ENCODE measurements at places on chromosomes 2 and 18.

- H3K4me1 ChIP-seq: no peaks in the 10 kb centered on the region
- DNase-seq: no peak
- no peak overlapping the region for H3K4me3 ChIP-seq
- no peak overlapping the region for H3K27ac ChIP-seq
- no peaks in the 10 kb centered on the region for H3K27me3 ChIP-seq
Measured at GRCh38 chr18:12474876-12475275, 67.1 kb downstream of the PRELID3A start.

- H3K36me3 ChIP-seq: no peaks in the 10 kb centered on the region
- H3K27ac ChIP-seq: no peak overlapping the region
- DNase-seq: no peak
- H3K4me1 ChIP-seq: no peaks in the 10 kb centered on the region
- no peaks in the 10 kb centered on the region for H3K27me3 ChIP-seq
Measured at GRCh38 chr2:41779888-41780287, 267.9 kb upstream of the PKDCC start.

- no peak overlapping the region for H3K4me3 ChIP-seq
- H3K4me1 ChIP-seq: no peaks in the 10 kb centered on the region
- no peaks in the 10 kb centered on the region for H3K27me3 ChIP-seq
- no peak for DNase-seq
Measured at GRCh38 chr2:176612736-176613135, 343.5 kb downstream of the MTX2 start.

GRCh38 chr18:7617738-7618422 lies 50.8 kb downstream of the PTPRM start:
- DNase-seq: no peak
- H3K4me1 ChIP-seq: no peaks in the 10 kb centered on the region

- H3K4me3 ChIP-seq: no peak overlapping the region
- no peak for DNase-seq
- H3K27ac ChIP-seq: no peak overlapping the region
- no peaks in the 10 kb centered on the region for H3K36me3 ChIP-seq
- no peaks in the 10 kb centered on the region for H3K27me3 ChIP-seq
- H3K4me1 ChIP-seq: 0 out of 2 replicates have a peak, but pooled peaks cover 2% of the 10 kb centered on the region
Measured at GRCh38 chr18:58535340-58536201, 93.3 kb downstream of the ALPK2 start.

DNA sequence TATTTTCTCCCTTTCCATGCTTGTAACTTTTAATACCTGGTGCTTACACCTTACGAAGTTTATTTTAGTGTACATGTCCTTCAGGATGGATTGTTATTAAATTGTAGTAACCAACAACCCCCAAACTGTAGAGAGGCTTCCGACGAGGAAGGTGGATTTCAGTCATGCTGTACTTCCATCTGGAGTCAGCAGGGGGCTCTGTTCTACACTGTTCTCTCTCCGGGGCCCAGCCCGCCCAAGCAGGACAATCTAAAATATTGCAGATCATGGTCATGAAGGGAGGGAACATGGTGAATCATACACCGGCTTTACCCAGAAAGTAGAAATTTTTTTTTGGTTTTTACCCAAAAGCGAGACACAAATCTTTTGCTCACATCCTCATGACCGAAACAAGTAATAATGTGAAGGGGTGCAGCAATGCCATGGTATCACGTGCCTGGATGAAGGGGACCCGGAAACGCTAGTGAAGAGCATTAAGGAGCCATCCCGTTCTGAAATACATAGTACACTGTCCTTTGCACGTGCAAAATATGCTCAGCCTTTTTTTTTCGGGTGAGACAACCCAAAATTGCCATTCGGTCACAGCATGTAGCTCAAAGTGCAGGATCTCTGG lies 884.8 kb downstream of the EPHA4 start:
- no peaks in the 10 kb centered on the region for H3K36me3 ChIP-seq
- H3K4me1 ChIP-seq: no peaks in the 10 kb centered on the region
- H3K27me3 ChIP-seq: no peaks in the 10 kb centered on the region
- peak; percentile 13 for DNase-seq

GRCh38 chr2:110931648-110932047 lies 189.1 kb upstream of the BCL2L11 start:
- no peak for DNase-seq
- no peaks in the 10 kb centered on the region for H3K4me1 ChIP-seq
- no peaks in the 10 kb centered on the region for H3K36me3 ChIP-seq
- no peak overlapping the region for H3K4me3 ChIP-seq
- H3K27me3 ChIP-seq: no peaks in the 10 kb centered on the region
- H3K27ac ChIP-seq: no peak overlapping the region

- H3K27ac ChIP-seq: no peak overlapping the region
- no peak for DNase-seq
- no peak overlapping the region for H3K4me3 ChIP-seq
- 0 out of 2 replicates have a peak, but pooled peaks cover 1% of the 10 kb centered on the region for H3K4me1 ChIP-seq
Measured at GRCh38 chr2:196957442-196957841, 30.9 kb upstream of the PGAP1 start.

GRCh38 chr2:135279209-135279608 lies 227.1 kb downstream of the RAB3GAP1 start:
- DNase-seq: no peak
- no peaks in the 10 kb centered on the region for H3K4me1 ChIP-seq
- H3K4me3 ChIP-seq: no peak overlapping the region
- no peaks in the 10 kb centered on the region for H3K36me3 ChIP-seq

DNA sequence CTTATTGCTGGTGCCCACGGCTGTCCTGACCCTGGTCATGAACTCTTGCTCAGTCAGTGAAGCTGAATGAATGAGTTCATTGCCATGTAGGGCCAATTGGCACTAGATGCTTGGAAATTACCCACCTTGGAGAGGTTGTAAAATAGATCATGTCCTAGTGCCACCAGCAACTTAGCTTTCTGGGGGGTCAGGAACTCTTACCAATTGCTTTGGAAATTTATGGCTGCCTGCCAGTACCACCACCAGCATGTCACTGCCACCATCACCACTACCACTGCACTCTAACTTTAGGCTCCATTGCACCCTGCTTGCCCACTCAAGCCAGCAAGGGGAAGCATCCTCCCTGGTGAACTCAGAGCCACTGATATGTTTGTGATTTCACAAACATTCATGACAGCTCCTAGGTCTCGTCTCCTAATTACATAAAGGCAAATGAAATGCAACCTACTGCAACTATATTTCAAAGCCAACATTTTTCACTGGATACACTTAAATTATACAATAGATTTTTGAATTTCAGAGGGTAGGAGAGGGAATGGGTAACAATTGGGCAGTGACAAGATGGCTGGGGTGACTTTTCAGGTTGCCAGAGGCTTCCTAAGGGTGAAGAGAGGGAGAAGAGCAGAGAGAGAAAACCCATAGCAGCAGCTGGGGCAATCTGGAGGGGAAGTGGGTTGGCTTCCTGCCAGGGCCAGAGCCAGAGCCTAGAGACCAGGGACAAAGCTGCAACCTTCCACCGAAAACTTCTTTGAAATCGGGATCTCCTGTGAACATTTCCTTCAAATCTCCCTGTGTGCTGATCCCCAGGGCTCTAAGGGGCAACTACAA lies 3.5 kb upstream of the EMILIN1 start:
- no peak overlapping the region for H3K27ac ChIP-seq
- no peaks in the 10 kb centered on the region for H3K27me3 ChIP-seq
- H3K4me1 ChIP-seq: peaks cover 6% of the 10 kb centered on the region

- no peak for DNase-seq
- H3K36me3 ChIP-seq: no peaks in the 10 kb centered on the region
- peak overlapping the region; percentile 21 for H3K4me3 ChIP-seq
- peaks cover 11% of the 10 kb centered on the region for H3K4me1 ChIP-seq
- H3K27me3 ChIP-seq: peaks cover 83% of the 10 kb centered on the region
- H3K27ac ChIP-seq: no peak overlapping the region
Measured at GRCh38 chr2:44934038-44934982, 7.2 kb upstream of the SIX3 start.

GRCh38 chr2:675982-676646 lies 1.1 kb downstream of the TMEM18 start:
- peak; percentile 54 for DNase-seq
- H3K4me1 ChIP-seq: peaks cover under 1% of the 10 kb centered on the region
- H3K27me3 ChIP-seq: no peaks in the 10 kb centered on the region
- H3K4me3 ChIP-seq: peak overlapping the region; percentile 77
- no peak overlapping the region for H3K27ac ChIP-seq

DNA sequence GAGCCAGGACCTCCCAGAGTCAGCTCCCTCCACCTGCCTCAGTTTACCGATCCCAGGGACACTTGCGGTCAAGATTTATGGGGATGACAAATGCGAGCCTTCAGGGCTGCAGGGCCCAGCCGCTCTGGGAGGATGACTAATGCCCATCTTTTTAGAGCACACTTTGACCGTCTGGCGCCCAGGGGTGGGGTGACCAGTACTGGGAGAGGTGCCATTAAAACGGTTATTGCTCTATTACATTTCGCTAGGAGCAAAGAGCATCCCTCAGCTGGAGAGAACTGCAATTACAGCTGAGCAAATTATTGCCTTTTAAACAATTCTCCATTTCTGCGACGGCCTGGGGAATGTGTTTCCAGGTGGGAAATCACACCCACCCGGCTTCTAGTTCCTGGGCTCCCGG lies 42.6 kb upstream of the HPCAL1 start:
- no peak for DNase-seq
- H3K27ac ChIP-seq: no peak overlapping the region
- no peaks in the 10 kb centered on the region for H3K36me3 ChIP-seq
- no peaks in the 10 kb centered on the region for H3K27me3 ChIP-seq

- H3K36me3 ChIP-seq: no peaks in the 10 kb centered on the region
- no peak overlapping the region for H3K27ac ChIP-seq
- H3K4me1 ChIP-seq: peaks cover 2% of the 10 kb centered on the region
- no peak overlapping the region for H3K4me3 ChIP-seq
- H3K27me3 ChIP-seq: no peaks in the 10 kb centered on the region
Measured at GRCh38 chr18:48621815-48622555, 83.2 kb downstream of the CTIF start.

GRCh38 chr2:127181851-127182250 lies 38.2 kb downstream of the CYP27C1 start:
- no peak for DNase-seq
- no peaks in the 10 kb centered on the region for H3K4me1 ChIP-seq
- no peak overlapping the region for H3K4me3 ChIP-seq
- no peak overlapping the region for H3K27ac ChIP-seq
- no peaks in the 10 kb centered on the region for H3K36me3 ChIP-seq

DNA sequence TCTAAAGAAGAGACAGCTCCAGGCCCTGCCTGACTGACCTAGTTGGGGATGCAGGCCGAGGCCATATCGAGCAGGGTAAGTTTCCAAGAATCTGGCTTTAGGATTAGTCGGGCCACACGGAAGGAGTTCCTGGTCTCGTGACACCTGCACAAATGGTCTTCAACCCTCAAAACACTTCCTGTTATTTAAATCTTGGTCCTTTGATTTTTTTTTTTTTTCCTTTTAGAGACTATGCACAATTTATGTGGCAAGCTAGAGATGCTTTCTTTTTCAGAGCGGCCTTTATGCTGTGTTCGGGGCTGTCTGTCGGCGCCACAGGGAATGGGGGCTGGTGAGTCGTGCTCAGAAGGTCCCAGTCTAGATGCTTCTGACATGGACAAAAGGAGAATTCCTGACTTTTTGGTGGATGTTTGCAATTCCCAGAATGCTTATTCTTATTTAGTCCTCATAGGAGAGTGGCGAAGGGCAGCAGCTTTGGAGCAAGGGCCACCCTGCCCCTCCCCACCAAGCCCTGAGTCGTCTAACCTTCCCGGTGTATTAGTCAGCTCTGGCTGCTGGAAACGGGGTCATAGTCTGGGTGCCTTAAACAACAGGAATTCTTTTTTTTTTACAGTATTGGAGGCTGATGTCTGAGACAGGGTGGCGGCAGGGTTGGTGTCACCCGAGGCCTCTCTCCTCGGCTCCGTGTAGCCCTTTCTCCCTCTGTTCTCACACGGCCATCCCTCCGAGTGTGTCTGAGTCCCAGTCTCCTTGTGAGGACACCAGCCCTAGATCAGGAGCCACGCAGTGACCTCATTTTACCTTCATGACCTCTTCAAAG lies 27.4 kb downstream of the HPCAL1 start:
- DNase-seq: no peak
- peaks cover 9% of the 10 kb centered on the region for H3K4me1 ChIP-seq
- H3K4me3 ChIP-seq: no peak overlapping the region
- no peaks in the 10 kb centered on the region for H3K27me3 ChIP-seq

DNA sequence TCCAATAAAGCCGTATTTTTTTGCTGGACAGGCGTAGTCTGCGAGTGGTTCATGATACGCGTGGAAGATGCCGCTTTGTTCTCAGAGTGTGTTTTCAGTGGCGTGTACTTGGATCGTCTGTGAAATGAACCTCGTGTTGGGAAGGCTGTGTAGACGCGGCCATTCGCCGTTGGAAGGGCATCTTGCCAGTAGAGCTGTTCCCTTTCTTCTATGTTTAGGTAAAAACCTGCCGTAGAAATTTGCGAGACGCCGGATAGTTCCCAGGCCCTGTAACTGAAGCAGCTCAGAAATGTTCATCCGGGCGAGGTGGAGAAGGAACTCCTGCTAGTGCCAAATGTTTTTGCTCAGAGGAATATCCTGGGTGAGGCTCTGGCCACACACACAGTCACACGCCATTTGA lies 133.6 kb downstream of the NFATC1 start:
- no peaks in the 10 kb centered on the region for H3K4me1 ChIP-seq
- DNase-seq: no peak
- H3K27ac ChIP-seq: no peak overlapping the region
- H3K36me3 ChIP-seq: no peaks in the 10 kb centered on the region
- no peaks in the 10 kb centered on the region for H3K27me3 ChIP-seq

- no peaks in the 10 kb centered on the region for H3K4me1 ChIP-seq
- no peak overlapping the region for H3K27ac ChIP-seq
Measured at GRCh38 chr2:212022966-212023365, 515.6 kb downstream of the ERBB4 start.

DNA sequence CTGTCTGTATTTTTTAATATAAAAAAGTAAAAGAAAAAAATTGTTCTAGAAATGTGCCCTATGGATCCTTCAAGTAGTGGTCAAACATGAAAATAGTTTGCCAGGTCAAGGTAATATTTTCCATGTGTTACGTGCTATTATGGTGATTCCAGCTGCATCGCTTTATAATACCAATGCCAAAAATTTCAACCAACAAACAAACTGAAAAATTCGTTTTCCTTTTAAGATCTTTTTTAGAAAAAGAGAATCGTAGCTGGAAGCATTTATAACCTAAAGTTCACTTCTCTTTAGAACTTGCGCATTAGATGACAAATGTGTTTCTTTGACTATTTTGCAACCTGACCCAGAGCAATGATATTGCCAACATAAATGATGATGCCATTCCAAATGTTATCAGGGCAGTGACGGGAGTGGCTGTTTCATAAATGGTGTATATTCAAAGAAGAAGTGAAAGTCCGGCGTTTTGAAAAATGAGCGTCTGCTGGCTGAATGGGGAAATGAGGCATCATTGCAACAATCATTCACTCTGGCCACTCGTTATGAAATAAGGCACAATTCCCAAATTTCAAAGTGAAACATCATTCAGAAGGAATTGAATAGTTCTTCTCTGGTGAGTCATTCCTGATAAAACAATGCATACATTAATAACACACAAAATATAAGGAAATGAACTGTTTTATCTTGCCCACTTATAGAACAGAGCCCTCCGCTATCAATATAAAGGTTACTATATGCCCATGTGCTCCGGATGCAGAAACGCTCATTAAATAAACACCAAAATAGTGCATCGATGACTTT lies 297.4 kb downstream of the TGIF1 start:
- H3K4me1 ChIP-seq: no peaks in the 10 kb centered on the region
- no peaks in the 10 kb centered on the region for H3K27me3 ChIP-seq
- no peaks in the 10 kb centered on the region for H3K36me3 ChIP-seq
- no peak overlapping the region for H3K27ac ChIP-seq

- DNase-seq: no peak
- H3K27me3 ChIP-seq: no peaks in the 10 kb centered on the region
- no peaks in the 10 kb centered on the region for H3K4me1 ChIP-seq
- H3K27ac ChIP-seq: no peak overlapping the region
- H3K36me3 ChIP-seq: no peaks in the 10 kb centered on the region
Measured at GRCh38 chr2:203025592-203025991, 10.9 kb downstream of the NBEAL1 start.

- no peak overlapping the region for H3K4me3 ChIP-seq
- H3K4me1 ChIP-seq: 0 out of 2 replicates have a peak, but pooled peaks cover 1% of the 10 kb centered on the region
- no peaks in the 10 kb centered on the region for H3K27me3 ChIP-seq
- DNase-seq: no peak
- no peaks in the 10 kb centered on the region for H3K36me3 ChIP-seq
Measured at GRCh38 chr2:36172824-36173223, 182.8 kb upstream of the CRIM1 start.
